Activated T-helper 9 cell treated with anti-CD3 and anti-CD28 coated beads, Interleukin-2, amount 50 U/mL, for 16 hours (primary cell): ENCODE measurements at places on chromosomes 3 and 15.

- no peak for DNase-seq
Observed at GRCh38 chr3:152232679-152233078, 36.0 kb upstream of the MBNL1 start.

DNA sequence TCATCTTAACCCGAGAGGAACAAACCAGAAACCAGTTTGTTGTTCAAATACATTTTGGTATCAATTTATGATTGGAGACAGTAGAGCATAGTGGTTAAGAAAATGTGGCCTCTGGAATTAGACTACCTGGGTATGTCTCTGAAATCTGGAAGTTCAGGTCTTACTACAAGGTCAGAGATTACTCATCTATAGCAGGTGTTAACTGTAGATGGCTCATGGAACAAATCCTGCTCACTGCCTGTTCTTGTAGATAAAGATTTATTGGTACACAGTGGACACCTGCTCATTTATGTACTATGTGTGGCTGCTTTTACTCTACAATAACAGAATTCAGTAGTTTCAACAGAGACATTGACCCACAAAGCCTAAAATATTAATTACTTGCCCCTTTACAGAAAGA is 413.3 kb downstream of the CNTN6 start:
- no peak for DNase-seq

GRCh38 chr15:71447328-71448250 is 332.3 kb downstream of the THSD4 start:
- no peak for DNase-seq

DNA sequence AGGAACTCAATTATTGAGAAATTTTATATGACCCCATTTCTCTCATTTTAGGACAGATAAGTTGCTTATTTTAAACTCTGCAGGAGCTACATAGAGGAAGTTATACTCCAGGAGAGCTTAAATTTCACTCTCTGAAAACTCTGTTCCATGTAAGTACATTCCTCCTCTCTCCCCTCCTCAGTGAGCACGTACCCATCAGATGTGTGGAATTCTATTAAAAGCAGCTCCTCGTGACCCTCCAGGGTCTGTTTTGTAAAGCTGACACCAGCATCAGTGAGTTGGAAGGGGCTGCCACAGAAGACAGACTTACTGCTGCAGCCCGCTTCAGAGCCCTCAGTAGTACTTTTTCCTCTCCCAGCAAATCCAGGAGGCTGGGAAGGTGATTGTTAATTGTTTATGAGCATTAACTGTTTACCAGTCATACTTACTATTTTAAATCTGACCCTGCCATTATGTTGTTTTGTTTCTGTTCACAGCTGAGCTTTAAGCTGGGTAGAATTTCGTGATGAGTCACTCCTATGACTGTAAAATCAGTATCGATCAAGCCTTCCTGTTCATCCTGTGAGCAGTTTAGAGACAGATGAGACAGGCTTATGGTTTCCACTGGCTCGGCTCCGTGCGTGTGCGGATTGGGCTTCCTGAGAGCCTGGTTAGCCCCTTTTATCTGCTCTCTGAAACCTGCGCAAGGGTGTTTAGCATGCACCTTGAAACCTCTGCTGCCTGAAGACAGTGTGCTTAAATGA is 20.4 kb downstream of the IGF1R start:
- no peak for DNase-seq
